ENCODE measurements at places on chromosomes 11 and 22.

DNA sequence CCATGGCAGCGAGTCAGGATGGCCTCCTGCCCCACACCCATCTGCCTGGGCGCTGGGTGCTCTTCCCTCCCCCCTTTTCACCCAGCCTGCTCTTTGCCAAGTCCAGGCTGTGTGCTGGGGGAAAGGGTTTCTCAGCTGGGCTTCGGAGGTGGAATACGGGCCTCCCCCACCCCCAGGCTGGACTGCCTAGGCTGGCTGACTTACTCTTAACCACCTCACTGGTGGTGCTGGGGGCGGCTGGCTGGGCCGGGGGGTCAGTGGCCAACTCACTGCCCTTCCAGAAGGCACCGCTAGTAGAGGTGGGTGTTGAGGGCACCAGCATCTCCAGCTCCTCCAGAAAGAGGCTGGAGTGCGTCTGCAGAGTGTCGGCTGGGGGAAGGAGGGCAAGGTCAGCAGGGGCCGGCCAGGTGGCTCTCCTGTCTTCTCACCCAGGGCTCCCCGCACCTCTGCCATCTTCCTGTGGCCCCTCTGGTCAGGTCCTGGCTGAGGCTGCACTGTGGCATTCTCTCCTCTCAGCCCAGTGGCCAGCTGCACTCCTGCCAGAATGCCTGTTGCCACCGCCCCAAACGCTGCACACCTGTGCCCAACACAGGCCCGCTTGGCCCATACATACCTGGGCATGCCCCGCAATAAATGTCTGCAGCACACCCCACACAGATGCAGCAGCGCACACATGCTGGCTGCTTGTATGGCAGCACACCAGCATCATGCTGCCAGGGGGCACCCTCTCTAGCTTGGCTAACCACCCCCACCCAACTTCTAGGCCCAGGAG lies 9.7 kb downstream of the PITPNM1 start:
- DNase-seq, result no peak

DNA sequence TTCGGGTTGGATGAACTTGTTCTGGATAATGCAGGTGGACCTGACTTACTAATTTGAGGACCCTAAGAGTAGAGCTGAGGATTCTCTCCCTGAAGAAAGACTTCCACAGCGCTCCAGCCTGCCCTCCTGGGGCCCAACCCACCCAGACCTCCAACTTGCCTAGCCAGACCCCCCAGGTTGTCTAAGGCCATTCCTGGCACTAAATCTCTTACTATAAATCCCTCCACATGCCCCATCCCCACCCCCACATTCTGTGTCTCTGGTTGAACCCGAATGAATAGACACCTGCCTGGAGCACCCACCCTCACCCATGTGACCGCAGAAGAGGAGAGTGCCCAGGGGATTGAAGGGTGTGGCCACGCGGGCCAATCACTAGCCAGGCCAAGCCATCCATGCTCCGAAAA lies 1480.0 kb downstream of the TBC1D22A start:
- DNase-seq, result no peak

- DNase-seq, result no peak
Measured at GRCh38 chr11:67300756-67301312, 2.5 kb upstream of the SSH3 start.

- no peak for DNase-seq
Measured at GRCh38 chr11:74984730-74985129, 4.0 kb upstream of the NEU3 start.

DNA sequence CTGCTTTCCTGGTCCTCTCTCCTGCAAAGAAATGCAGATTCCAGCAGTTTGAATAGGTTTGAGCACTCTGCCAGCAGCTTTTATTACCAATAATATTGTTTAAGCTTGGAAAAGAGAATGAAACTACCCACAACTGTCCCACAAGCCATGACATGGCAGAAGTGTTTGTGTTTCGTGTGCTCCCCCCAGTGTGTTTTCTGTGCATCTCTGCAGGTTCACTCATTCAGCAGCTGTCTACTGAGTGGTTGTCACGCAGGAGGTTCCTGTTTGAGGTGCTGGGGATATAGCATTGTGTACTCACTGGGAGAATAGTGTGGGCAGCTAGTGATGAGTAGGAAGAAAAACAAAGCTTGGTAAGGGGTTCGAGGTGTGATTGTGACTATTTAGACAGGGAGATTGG lies 55.3 kb upstream of the SUSD2 start:
- no peak for DNase-seq

GRCh38 chr11:126733685-126734084 lies 266.9 kb downstream of the KIRREL3 start:
- DNase-seq, result no peak

All from ACHN (cell line).